NT2/D1 (cell line): ENCODE measurements at places on chromosomes 12 and 14.

DNA sequence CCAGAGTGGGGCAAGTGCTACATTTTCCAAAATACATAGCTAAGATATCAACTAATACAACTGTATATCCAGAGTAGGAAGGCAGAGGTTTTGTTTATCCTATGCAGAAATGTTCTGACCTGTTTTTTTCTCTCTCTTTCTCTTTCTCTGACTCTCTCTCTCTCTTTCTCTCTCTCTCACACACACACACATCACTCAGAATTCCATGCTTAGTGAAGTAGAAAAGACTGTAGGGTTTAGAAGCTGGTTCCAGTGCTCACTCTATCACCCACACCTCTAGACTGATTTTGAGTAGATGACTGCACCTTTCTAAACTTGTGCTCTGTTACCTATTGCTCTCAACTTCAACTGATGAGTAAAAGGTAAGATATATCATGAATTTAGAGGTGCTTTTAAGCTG lies 356.7 kb downstream of the LRIG3 start:
- DNase-seq: no peak

DNA sequence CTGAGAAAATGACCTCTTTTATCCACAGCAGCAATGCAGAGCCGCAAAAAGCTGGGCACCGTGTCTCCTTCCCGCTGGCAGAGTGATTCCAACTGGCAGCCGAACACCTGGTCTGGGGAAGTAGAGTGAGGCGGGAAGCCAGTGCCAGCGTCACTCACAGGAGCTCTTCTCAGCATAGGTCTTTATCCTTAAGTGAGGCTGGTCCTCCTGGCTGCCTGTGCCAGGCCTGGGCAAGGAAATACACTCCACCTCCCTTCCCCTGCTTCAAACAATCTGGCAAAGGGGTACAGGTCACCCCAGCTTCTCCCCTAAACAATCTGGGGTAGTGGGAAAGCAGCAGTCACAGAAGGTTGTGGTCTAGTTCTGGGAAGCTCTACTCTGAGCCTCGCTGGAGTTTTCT lies 4.8 kb downstream of the ARHGAP9 start:
- DNase-seq: no peak

GRCh38 chr14:24992624-24993360 lies 57.2 kb downstream of the STXBP6 start:
- no peak for DNase-seq

GRCh38 chr12:30695199-30696102 lies at the start of gene IPO8:
TSS of gene IPO8 (minus strand) at chr12:30695869. CDS start at chr12:30695647, 222 bp downstream.
- peak; percentile 99 for DNase-seq

- no peak for DNase-seq
Measured at GRCh38 chr14:57761800-57762199, 104.1 kb downstream of the SLC35F4 start.

GRCh38 chr12:72207079-72207478 lies 65.1 kb upstream of the TRHDE start:
- DNase-seq: no peak

DNA sequence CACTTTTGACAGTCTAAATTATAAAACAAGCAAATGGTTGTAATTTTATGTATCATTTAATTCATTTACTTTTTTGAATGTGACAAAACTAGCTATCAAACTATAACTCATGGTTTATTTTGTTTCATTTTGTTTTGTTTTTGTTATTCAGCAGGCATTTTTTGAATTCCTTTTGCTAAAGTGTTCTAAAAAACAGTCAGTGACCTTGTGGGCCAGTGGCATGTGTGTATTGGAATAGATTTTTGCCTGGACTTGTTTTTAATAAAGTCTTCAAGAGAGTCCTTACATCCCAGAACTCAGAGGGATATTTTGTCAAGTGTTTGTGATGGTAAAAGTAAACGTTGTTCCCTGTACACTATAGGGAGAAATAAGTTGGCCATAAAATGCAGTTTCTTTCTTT lies 369.7 kb upstream of the SYT1 start:
- DNase-seq: no peak

DNA sequence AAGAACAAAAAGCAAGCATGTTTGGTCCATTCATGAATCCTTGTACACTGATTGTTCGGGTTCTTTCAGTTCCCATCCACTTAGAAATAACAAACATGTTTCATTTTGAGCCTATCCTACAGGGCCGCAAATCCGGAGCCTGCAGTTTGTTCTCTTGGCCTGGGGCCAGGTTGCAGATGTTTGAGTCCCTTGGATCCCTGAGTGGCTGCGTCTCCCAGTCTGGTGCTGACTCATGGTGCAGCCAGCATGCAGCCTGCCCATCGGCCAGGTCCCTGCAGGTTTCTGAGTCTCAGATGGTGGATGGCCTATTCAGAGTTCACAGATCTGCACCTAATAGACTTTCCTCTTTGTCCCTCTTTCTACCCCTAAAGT lies 1.9 kb upstream of the DYNC1H1 start:
- no peak for DNase-seq

GRCh38 chr14:36055052-36055378 lies 121.5 kb downstream of the PTCSC3 start:
- no peak for DNase-seq

GRCh38 chr12:132441871-132442863 lies 47.8 kb upstream of the FBRSL1 start:
- DNase-seq: no peak

DNA sequence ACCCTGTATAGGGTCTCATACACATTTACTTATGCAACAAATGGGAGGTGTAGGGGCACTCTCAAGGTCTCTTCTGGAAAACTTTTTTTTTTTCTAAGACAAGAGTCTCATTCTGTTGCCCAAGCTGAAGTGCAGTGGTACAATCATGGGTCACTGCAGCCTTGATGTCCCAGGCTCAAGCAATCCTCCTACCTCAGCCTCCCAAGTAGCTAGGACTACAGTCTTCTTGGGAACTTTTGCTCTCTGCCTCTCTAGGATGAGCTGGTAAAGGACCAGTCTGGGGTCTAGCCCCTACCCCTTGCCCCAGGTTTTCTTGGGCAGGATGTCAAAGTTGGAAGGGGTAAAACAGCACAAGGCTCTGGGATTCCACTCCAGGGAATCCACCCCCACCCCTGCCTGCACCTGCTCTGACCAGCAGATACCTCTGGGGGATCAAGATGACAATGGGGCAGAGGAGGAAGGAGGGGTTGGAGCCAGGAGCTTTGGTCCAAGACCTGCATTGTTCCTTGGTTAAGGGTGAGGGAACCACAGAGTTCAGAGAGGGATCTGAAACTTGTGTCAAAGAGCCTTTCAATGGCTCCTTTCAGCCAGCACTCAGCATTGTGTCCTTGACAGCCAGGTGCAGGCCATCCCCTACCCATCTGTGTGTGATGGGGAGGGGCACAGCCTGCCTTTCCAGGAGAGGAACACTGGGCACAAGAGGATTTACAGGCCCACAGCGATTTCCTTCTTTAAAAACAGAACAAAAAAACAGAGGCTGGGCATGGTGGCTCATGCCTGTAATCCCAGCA lies 12.2 kb downstream of the CTDSP2 start:
- DNase-seq: no peak

- no peak for DNase-seq
Measured at GRCh38 chr14:75339059-75339458, 60.4 kb downstream of the FOS start.

- no peak for DNase-seq
Measured at GRCh38 chr14:69658664-69659261, 47.4 kb downstream of the SUSD6 start.

DNA sequence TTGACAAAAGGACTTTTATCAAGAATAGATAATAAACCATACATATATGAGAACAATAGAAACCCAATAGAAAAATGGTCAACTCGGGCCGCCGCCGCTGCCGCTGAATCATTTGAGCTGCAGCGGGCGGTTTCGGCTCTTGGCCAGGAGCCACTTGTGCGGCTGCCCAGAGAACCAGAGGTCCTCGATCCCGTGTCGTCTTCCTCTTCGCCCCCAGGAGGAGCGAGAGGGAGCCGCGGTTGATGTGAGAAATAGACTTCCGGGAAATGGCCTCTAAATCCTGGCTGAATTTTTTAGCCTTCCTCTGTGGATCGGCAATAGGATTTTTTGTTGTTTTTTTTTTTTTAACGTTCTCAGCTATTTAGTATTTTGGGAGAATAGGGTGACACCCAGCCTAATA lies 44.8 kb downstream of the CPSF6 start:
- DNase-seq: peak; percentile 46

GRCh38 chr12:52798003-52798670 lies 2.2 kb upstream of the KRT3 start:
- no peak for DNase-seq

DNA sequence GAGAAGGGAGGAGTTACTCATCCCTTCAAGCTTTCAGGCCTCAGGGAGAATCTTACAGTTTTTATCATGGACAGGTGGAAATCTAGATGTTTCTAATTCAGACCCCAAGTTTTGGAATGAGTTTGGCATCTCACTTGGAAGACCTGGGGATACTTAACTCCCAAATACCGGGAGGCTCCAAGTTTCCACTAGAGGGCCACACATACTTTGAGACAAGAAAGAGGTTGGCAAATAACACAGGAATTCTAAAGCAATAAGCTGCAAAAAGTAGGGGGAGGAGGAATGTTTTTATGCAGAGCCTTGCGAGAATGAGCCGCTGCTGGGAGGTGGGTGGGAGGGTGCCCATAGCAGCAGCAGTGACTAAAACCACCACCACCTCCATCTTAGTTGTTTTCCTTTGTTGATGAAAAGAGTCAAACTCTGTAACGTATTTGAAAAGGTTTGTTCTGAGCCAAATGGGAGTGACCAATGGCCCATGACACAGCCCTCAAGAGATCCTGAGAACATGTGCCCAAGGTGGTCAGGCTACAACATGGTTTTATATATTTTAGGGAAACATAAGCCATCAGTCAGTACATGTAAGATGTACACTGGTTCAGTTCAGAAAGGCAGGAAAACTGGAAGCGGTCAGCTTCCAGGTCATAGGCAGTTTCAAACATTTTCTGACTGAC lies 34.2 kb upstream of the RNASE1 start:
- no peak for DNase-seq

GRCh38 chr12:95055057-95055456 lies 18.4 kb downstream of the NR2C1 start:
- no peak for DNase-seq

DNA sequence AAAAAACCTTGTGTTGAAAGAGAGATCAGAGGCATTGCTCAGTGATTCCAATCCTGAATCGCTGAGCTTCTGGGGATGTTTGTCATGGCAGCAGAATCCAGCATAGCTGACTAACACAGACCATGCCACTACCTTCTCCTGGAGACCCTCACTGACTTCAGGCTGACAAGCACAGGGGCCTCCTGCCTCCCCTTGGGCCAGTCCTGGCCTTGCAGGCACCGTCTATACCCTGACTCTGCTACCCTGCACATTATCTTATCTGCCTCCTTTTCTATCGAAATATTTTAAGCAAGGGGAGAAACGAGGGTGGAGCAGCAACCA lies 139.8 kb downstream of the KIF26A start:
- no peak for DNase-seq

GRCh38 chr12:129631316-129631715 lies 272.5 kb downstream of the TMEM132D start:
- no peak for DNase-seq

GRCh38 chr12:56011509-56012090 lies 9.2 kb upstream of the IKZF4 start:
- DNase-seq: no peak

GRCh38 chr14:47252802-47253201 lies 422.6 kb downstream of the MDGA2 start:
- DNase-seq: no peak

GRCh38 chr12:88580051-88580871 lies at the start of gene KITLG:
TSS of gene KITLG (minus strand) at chr12:88580471. CDS start at chr12:88580278, 193 bp downstream.
- DNase-seq: peak; percentile 70

- DNase-seq: no peak
Measured at GRCh38 chr12:128802756-128803155, 21.0 kb downstream of the SLC15A4 start.

DNA sequence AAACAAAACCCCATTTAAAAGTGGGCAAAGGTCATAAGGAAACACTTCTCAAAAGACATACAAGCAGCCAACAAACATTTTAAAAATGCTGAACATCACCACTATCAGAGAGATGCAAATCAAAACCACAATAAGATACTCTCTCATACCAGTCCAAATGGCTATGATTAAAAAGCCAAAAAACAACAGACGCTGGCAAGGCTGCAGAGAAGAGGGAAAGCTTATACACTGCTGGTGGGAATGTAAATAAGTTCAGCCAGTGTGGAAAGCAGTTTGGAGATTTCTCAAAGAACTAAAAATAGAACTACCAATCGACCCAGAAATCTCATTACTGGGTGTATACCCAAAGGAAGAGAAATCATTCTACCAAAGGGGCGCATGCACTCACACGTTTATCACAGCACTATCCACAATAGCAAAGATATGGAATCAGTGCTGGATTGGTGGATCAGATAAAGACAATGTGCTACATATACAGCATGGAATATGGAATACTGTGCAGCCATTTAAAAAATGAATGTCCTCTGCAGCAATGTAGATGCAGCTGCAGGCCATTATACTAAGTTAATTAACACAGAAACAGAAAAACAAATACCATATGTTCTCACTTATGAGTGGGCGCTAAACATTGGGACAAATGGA lies 102.1 kb upstream of the DAAM1 start:
- no peak for DNase-seq

- no peak for DNase-seq
Measured at GRCh38 chr12:96995861-96996260, 88.8 kb downstream of the NEDD1 start.

DNA sequence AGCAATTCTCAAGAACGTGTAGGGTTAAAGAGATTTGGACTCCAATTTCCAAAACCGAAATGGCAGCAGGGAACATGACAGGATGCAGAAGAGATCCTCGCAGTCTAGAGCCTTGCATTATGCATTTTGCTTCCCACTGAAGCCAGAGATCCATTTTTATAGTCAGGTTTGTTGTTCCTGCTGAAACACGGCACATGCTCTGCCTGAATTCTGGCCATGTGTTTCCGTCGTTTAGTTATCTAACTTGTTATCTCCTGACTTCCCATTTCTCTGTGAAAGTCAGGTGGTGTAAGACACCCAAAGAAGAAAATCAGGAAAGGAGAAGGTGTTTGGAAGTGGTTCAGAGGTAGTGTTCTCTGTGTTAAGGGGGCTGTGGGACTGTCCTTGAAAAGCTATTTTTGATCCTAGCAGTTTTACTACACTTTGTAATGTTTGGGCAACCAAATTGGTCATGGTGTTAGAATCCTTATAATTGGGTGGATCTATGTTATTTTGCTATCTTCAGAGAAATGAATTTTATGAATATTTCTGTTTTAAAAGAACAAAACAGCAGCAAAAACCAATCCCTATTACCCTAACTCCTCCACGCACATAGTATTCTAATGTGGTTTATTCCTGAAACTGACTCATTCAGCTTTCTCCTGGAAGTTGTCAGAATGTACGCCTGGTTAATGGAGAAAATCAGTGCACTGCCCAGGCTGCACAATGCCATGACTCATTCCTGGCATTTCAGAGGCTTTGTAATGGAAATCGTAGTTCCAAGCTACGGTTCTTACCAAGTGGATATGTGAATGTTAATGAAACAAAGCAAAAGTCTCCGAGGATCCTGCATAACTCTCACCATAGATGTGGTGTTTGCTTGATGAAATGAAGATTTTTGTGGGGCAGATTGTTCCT lies 110.1 kb downstream of the SAMD4A start:
- peak; percentile 80 for DNase-seq

DNA sequence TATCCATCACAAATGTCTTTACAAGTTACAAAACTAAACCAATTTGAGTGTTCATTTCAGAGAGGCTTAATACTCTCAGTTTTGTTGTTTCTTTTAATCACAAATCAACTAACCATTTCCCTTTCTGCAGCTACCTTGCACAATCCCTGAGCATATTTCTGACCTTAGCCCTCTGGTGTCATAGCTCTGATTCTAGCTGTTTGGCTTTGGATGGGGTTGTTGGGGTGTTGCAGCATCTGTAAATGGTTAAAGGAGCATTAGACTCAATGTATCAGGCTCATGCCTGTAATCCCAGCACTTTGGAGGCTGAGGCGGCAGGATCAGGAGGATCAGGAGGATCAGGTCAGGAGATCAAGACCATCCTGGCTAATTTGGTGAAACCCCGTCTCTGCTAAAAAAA lies 461.4 kb downstream of the NRXN3 start:
- DNase-seq: no peak
